ENCODE measurements at places on chromosomes 2 and 18.
A peak's percentile ranks its signal among the peaks of the same experiment; 100 is the strongest.

GRCh38 chr2:159201360-159202063 is 85.0 kb downstream of the WDSUB1 start:
- no peak for DNase-seq

GRCh38 chr18:70411876-70412435 is 123.1 kb downstream of the SOCS6 start:
- DNase-seq, result peak; percentile 70

DNA sequence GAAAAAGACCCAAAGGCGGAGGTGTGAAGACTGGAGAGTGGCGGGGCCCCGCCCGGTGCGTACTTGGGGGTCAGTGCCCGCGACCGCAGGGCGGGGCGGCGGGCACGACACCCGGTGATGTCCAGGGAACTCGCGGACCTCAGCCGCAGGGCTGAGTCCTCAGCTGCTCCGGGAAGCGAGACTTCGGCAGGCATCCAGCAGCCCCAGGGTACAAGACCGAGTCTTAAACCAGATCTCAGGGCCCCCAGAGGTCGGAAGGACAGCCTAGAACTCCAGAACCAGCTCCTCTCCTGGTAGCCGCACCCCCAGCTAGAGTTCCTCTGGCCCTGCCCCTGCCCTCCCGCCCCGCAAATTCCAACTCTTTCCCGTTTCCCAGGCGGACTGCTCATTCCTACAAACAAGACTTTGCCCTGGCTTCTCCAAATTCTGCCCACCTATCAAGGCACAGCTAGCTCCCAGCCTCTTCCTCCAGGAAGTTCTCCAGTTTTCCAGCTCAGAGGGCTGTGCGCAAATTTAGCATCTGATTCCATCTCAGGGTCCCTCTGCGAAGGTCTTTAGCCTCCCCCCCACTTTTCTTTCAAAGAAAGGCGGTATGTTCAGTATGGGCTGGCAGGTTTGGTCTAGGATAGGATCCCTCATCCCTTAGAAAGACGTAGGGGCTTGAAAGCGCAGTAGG is 26.0 kb upstream of the NOTO start:
- peak; percentile 26 for DNase-seq

DNA sequence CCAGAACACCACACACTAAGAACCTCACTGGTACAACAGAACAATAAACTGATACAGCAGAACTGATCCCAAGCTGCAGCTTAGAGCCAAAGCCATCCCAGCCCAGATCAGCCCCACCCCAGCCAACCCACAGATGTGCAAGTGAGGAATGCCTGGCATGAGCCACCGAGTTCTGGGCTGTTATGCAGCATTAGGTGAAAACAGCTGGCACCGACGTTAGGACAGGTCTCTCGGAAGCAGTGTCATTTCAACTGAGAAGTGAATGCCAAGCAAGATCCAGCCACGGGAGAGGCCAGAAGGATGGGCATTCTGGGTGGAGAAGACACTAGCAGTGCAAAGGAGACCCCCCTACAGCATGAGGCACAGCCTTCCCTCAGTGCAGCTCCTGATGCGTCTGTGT is 38.9 kb downstream of the ADCY3 start:
- no peak for DNase-seq

- DNase-seq, result peak; percentile 77
Measured at GRCh38 chr2:54207666-54208195, 48.3 kb downstream of the TSPYL6 start.

GRCh38 chr18:46567196-46567595 is 89.8 kb downstream of the LOXHD1 start:
- no peak for DNase-seq
